ENCODE measurements at places on chromosomes 16 and 17.

GRCh38 chr17:78355701-78356100, 4.2 kb downstream of the SOCS3 start:
- DNase-seq: no peak

DNA sequence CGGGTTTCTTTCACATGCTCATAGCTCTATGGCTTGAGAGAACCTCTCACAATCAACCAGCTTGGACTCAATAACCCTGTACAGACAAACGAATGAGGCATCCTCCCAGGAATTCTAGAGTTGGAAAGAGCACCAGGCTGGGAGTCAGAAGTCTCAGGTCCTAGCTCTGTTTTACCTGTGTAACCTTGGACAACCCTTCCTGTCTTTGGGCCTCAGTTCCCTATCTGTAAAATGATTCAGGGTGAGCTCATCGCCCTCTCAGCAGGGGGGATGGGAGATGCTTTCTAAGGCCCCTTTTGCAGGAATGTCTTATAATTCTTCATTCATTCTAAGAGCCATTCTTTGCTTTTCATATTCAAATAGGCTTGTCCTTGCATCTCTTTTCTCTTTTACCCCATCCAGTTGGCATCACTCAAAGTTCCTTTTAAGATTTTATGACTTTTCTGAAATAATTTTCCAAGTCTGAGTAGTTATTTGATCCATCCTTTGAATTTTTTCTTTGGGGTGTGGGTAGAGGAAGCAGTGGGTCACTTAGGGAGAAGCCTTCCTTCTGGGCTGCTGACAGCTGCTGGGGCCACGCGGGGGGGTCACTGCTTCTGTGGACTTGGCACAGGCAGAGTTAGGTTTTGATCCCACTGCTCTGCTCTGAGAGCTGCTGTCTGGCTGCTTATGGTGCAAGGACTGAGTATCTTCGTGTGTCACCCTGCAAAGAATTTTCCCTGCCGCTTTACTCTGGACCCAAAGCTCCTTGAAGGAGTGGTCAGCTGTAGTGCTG, 102.7 kb downstream of the UTP18 start:
- DNase-seq: no peak

- DNase-seq: no peak
These were observed 296.9 kb downstream of the ZFHX3 start for GRCh38 chr16:72751076-72751475.

- no peak for DNase-seq
These were observed 68.2 kb downstream of the RNF213 start for GRCh38 chr17:80328634-80329380.

Measured in HepG2 (cell line).